DND-41 (cell line): ENCODE measurements at places on chromosomes 3 and 15.
A peak's percentile ranks its signal among the peaks of the same experiment; 100 is the strongest.

- DNase-seq = no peak
Observed at GRCh38 chr3:60147249-60147950, 1097.6 kb upstream of the CFAP20DC start.

DNA sequence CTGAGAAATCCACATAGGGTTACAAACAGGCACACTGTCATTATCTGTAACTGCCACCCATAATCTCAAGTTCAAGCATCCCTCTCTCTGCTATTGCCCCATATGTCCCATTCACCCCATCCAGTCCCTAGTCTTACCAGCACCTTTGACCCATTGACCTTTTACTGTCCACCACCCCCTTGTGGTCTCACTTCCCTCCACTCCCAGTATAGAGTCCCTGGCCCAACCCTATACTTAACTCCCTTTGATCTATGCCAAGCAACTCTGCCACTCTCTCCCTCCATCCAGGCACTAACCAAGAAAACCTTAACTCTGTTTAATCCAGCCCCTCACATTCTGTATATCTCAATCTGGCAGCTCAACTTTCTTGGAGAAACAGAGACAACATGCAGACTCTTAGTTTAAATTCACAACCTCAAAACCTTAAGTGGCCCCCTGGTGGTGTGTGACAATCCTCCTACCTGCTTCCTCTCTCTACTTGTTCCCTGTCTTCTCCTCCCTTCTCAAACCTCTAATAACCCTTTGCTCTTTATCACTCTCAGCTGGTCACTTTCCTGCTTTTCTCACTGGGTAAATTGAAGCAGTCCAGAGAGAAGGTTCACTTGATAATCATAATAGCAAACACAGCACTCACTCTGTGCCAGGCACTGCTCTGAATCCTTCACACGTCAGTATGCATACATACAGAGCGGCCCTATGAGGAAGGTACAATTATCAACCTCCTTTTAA is 162.7 kb downstream of the STT3B start:
- DNase-seq = peak; percentile 41

DNA sequence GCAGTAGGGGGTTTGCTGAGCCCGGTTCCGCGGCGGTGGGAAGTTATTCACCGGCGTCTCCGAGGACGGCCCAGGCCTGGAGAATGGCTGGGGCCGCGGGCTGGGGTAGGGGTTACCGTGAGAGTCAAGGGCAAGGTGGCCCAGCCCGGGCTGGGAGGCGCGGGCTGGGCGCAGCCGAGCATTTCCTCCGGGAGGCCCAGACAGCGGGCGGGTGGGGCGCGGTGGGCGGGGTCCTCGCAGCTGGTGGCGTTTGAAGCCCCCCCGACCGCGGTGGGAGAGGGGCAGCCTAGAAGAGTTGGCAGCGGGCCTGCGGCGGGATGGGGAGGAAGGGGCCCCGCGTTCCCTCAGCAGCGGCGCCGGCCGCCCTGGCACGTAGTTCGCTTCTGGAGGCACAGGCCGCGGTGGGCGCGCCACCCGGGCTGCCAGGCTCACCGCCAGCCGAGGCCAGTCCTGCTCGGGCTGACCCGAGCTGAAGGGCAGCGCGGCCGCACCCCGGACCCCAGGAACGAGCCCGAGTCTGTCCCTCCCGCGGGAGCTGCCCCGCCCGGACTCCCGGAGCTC is 960 bp upstream of the KLF13 start:
- peak; percentile 93 for DNase-seq

GRCh38 chr15:31102039-31102321 is 455 bp upstream of the TRPM1 start:
- DNase-seq = no peak

- DNase-seq = no peak
Observed at GRCh38 chr3:140276703-140277102, 341.7 kb downstream of the CLSTN2 start.

- DNase-seq = no peak
Observed at GRCh38 chr3:76369170-76369569, 583.8 kb upstream of the ZNF717 start.
